ENCODE measurements at places on chromosomes 12 and 14.

DNA sequence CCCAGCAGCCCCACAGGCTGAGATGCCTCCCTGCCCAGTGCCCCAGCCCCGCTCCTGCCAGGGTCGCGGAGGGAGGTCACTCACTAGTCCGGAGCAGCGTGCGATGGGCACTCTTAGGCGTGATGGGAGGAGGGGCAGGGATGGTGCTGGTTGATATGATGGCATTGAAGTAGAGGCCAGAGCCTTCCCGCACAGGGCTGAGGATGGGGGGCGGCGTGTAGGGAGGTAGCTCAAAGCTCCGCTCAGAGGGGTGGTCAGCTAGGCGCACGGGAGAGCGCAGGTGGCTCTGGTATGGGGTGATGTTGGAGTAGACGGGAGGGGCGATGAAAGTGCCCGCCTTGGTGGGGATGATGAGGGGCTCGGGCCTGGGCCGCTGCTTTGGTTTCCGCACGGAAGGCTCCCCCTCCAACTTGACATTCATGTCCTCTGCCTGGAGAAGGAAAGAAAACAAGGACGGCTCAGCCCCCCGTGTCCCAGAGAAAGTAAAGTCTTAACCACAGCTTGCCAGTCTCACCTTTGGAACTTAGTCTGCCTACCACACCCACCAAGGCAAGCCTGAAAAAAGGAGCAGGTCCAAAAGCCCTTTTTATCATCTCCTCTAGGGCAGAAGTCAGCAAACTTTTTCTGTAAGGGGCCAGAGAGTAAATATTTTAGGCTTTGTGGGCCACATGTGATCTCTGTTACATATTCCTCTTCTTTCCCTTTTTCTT lies 15.5 kb upstream of the PNMA1 start:
- DNase-seq, result no peak

GRCh38 chr14:58639842-58640484 lies 2.2 kb downstream of the DACT1 start:
- no peak for DNase-seq

DNA sequence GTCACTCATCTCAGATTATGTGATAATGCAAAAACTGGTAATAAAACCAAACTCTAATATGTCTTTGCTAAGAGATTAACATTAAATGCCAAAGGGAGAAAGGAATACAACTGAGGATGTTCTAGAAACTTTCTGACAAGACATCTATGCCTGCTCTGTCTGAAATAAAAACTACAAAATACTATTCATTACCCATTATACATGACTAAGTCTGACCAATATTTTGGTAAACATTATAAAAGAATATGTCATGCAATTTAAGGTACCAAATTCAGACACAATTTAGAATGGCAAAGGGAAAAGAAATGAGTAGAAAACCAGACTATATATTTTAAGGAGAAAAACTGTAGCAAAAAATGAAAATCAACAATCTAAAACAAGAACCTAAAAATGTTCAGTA lies 39.5 kb downstream of the UBR7 start:
- DNase-seq, result no peak

- DNase-seq, result no peak
Measured at GRCh38 chr14:105272623-105273022, 24.3 kb downstream of the BTBD6 start.

- DNase-seq, result no peak
Measured at GRCh38 chr12:132100306-132101065, 43.6 kb downstream of the DDX51 start.

- DNase-seq, result no peak
Measured at GRCh38 chr14:39472078-39472477, 39.8 kb upstream of the FBXO33 start.

DNA sequence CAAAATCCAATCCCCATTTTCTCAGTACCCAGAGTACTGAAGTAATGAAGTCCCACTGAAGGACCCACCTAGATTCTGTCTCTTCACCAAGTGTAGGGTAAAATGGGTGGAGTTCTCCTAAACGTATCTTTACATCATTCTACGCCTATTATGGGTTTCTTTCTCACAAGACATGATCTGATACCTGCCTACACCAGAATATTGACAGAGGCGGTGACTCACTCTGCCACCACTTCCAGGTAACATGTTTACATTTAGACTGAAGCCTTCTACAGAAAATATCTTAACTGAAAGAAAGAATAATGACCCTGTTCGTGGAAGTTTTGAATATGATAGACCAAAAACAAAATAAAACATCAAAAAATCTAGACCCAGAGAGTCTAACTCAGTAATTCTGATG lies 89.8 kb downstream of the BTG1 start:
- DNase-seq, result no peak

DNA sequence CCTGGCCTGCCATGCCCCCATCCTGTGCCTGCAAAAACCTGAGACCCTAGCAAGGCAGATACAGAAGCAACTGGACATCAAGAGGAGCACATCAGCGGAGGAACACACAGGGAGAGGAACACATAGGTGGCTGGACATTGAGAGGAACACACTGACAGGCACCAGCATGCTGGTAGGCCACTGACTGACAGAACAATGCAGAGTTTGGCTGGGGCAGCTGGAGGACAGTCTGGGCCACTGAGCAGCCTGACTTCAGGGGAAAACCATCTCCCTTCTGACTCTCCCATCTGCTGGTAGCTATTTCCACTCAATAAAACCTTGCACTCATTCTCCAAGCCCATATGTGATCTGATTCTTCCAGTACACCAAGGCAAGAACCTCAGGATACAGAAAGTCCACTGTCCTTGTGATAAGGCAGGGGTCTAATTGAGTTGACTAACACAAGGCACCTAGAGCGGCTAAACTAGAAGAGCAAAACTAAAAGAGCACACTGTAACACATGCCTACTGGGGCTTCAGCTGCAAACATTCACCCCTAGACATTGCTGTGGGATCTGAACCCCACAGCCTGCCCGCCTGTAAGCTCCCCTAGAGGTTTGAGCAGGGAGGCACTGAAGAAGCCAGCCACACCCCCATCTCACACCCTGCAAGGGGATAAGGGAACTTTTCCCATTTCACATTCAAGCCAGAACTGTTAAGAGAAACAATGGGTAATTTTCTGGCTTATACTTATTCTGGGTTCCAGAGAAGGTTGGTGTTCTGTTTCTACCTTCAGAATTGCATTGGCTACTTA lies 22.1 kb downstream of the CLECL1 start:
- no peak for DNase-seq

DNA sequence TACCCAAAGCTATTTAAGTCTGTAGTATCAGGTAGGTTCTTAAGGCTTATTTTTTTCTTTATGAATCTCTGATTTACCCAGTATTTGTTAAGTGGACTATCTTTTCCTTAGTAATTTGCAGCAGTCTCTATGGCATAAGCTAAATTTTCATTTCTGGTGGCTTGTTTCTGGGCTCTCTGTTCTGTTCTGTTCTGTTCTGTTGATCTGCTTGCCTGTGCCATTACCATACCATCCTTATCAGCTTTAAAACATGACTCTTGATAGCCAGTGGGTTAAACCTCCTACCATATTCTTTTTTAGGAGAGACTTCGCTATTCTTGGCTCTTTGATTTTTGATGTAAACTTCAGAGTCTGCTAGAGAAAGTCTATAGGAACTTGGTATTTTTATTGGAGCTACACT lies 46.8 kb downstream of the PCNX1 start:
- no peak for DNase-seq

DNA sequence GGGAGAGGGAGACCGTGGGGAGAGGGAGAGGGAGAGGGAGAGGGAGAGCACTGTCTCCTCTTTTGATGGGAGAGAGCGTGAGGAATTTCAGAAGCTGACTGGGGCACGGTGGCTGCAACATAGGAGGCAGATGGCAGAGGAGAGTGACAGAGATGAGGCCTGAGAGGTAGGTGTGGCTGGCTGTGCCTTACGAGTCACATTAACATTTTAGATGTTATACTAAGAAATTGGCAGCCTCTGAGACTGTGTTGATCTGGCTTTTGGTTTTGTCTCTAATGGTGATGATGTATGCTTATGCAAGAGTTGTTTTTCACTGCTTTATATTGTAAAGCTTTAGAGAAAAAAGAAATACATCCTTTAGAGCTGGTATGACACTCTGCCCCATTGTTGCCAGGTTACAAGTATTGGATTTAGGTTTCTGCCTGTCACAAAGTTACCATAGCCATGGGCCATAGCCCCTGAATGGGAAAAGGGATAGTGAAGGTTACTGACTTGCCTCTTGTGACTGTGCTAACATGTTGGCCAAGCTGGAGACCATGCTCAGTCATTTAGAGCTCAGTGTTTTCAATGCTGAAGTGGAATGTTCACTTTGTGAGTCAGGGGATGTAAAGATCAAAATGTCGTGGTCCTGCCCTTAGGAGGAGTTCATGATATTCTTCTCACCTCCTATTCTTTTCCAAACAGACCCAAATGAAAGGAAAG lies 186.2 kb downstream of the SYNE2 start:
- DNase-seq, result no peak

DNA sequence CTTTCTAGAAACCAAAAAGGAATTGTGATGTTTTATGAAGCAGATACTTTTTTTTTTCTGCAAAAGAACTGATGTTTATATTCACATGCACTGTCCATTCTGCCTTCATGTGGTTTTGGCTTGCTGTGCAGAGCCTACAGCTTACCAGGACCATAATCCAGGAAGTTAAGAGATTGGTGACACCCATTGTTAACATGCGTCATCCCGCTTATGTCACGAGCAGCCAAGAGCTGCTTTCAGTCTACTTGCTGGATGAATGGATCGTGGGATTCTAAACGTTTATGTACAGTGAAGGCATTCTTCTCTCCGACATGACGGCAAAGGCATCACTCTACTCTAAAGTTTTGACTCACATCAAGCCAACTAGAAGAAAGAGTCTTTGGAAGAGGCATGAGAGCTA lies 76.6 kb downstream of the PAX9 start:
- DNase-seq, result no peak

GRCh38 chr14:100791348-100791735 lies 34.6 kb upstream of the MEG3 start:
- no peak for DNase-seq

DNA sequence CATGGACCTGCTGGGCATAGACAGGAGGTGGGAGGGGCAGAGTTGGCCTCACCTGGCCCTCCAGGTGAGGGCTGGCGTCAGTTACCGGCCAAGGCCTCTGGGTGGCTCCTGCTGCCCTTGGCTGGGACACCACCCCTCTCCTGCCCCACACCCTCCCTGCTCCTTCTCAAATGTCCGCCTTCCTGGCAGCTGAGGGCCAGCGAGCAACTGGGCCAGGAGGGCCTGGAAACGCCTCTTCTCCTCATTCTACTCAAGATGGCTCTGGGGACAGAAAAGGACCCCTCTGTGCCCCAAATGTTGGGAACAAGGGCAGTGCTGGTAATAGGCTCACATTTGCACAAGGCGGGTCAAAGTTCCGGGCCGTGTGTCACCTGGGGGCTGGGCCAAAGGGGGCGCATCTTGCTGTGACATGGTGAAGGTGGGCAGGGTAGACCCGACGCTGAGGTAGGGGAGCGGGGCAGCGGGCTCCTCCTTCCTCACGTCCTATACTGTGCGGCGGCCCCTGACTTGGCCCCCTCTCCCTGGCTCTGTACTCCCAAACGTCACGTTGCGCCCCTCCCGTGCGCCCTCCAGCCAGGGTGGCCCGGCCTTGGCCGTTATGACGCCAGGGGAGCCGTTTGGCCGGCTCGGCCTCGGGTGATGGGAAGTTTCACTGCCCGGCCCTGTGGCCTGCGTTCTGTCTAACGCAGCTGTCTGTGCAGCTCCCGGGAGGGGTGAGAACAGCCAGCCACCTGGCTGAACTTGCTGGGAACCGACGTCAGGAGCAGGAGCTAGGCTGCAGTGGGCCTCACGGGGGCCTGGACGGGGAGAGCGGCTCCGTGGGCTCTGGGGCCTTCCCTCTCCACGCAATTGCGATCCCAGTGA lies 18.0 kb upstream of the DLK1 start:
- no peak for DNase-seq

GRCh38 chr12:56242986-56243385 lies 13.1 kb downstream of the SLC39A5 start:
- DNase-seq, result no peak

GRCh38 chr12:65765436-65765813 lies 58.9 kb upstream of the HMGA2 start:
- DNase-seq, result peak; percentile 63

- DNase-seq, result no peak
Measured at GRCh38 chr12:19227190-19227879, 97.8 kb downstream of the PLEKHA5 start.

DNA sequence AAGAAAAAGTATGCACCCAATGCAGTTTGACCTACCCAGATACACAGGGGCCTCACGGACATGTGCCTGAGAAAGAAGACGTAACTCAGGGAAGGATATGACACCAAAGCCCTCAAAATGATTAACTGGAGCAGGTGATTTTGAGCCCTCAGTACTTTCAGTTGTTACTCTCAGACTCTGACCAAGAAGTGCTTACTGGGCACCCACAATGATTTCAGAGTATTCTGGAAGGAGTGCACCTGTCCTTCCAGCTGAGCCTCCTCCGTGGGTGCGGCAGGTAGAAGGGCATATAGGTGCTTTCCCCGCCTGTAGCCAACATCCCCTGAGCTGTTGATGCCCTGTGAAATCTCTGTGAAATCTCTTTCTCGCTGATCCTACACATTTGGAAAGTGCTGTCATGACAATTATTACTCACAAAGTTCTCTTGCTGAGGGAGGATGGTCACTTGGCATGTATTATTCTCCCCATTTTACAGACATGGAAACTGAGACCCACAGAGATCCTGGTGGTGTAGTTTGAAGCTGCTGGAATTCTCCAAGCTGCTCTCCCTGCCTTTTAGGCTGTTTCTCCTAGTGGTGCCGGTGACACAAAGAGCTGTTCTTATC lies 154.3 kb upstream of the CCND2 start:
- DNase-seq, result no peak

DNA sequence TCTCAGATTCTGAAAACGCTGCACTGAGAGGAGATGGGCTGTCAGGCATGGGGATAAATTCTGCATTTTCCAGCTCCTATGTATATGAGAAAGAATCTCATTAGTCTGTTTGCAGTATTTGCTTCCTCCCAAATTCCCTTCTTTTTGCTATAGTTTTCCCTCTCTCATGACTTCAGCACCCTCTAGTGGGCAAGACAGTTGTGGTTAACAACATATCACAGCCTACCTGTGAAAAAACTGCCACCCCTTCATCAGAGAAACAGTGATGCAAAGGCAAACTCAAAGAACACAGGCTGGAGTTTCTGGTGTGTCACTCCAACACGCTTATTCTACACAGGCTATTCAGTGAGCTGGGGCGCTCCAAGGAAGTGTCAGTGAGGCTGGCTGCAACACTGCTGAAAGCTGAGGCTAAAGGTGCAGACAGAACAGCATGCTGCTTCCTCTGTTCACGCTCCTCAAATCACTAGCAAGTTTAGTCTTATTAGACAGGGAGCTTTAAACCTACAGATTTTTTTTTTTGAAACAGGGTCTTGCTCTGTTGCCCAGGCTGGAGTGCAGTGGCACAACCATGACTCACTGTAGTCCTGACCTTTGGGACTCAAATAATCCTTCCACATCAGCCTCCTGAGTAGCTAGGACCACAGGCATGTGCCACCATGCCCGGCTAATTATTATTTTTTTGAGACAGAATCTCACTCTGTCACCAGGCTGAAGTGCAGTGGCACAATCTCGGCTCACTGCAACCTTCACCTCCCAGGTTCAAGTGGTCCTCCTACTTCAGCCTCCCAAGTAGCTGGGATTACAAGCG lies 19.3 kb downstream of the ZC2HC1C start:
- no peak for DNase-seq

Data from HS-27A (cell line).